ENCODE measurements at places on chromosomes 1 and 21.

DNA sequence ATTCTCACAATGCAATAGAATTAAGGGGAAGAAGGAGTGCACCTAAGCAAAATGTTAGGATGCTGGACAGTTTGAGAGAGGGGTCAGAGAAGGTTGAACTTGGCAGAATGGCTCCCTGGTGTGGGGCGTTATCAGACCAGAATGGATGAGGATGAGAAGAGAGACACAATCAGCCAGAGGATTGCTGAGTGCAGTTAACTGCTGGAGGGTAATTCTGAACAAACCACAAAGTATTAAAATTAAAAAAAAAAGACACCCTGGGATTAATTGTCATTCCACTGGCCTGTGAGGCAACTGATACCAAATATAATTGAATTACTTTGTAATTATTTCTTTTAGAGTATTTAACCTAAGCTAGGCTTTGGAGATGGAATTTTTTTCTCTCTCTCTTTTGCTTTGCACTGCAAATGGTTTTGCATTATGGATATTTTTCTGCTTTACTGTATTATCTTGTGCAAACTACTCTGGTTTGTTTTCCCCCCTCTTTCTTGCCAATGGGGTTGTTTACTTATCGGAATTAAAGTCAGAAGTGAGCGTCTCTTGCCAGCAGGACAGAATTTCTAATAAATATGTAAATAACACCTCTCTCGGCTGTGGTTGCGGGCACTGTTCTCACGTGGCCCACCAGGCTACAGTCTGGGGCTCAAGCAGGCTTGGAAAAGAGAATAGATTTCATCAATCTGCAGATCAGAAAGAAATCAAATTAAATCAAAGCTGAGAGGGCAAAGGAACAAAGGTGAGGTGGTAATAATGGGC lies 572.9 kb upstream of the CAMK1G start:
- DNase-seq, result no peak

DNA sequence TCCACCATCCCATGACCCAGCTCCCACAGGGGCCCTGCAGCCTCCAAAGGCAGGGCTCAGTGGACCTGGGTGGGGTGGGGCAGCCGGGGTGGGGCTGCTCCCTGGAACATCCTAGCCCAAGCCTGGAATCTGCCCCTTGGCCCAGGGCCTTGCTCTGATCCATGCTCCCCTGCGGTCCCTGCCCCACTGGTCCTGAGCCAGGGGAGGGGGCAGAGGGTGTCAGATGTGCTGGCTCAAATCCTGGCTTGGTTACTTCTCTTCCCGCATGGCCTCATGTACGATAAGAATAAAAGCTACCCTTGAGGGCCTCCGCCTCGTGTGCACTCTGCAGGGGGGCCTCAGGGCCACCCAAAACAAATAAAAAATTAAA lies 819 bp downstream of the SLC25A34 start:
- no peak for DNase-seq

- DNase-seq, result no peak
These were observed 184.5 kb upstream of the KAZN start for GRCh38 chr1:14413819-14414490.

DNA sequence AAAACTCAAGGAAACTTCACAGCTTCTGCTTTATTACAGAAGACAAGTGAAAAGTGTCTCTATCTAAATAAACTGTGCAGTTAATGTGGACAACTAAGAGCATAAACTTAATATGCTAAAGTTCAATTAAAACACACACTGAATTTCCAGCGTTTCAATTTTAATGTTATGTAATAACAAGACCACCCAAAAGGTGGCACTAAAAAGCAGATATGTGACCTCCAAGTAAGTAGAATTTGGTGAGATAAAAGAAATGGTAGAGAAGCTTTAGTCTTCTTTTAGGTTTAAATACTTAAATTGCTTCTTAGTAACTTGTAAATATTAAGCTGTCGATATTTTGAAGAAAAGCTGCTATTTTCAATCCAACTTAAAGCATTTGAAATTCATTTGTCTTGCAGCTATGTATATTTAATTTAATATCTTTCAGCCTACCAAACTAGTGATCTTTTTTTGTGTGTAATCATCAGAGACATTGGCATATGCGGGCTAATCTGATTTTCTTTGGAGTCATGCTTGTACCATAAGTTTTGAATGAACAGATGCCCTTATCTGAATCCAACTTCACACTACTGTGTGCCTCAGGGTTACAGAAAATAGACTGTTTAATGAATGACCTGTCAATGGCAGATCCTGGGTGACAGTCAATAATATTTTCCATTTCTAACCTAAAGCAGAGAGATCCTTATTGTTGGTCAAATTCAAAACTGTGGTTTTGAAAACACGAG lies 36.5 kb upstream of the ADAMTS1 start:
- DNase-seq, result peak; percentile 26

GRCh38 chr1:81617308-81617967 lies 183.3 kb upstream of the ADGRL2 start:
- DNase-seq, result peak; percentile 2

DNA sequence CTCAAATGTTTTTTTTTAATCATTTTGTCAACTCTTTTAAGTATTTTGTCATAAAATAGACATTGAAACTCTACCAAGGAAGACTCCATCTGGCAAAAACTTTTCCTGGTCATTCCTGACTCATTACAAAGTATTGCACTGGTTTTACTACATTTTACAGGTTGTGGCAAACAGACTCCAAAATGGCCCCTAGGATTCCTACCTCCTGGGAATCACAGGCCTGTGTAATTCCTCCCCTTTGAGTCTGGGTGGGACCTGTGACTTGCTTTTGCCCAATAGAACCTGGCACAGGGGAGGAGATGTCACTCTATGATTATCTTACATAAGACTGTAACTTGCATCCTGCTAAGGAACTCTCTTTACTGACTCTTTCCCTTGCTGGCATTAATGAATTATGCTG lies 123.6 kb upstream of the KCNJ6 start:
- DNase-seq, result no peak

DNA sequence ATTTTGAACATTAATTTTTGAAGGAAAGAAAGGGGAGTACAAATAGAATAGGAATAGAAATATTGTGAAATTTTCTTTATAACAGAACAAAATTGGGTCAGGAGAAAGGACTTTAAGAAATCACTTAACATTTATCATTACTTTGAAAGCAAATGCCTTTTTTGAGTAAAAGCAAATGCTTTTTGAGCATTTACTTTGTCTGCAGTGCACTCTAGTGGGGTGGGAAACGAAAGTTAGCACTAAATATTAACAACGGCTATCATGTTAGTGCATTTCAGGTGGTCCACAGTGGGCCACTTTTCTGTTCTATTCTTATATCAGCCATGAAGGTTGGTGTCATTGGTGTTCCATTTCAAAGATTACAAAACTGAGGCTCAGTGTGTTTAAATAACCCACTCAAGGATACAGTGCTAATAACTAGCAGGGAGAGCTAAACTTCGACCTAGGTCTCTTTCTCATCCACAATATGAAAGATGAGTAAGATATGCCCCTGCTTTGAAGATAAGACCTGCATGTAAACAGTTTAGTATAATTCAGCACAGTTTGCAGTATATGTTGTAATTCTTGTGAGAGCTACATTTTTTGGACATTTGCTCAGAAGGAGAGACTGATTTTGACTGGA lies 13.4 kb downstream of the LRRC8D start:
- DNase-seq, result no peak

- DNase-seq, result no peak
These were observed 1.1 kb downstream of the CLCN6 start for GRCh38 chr1:11807133-11807532.

DNA sequence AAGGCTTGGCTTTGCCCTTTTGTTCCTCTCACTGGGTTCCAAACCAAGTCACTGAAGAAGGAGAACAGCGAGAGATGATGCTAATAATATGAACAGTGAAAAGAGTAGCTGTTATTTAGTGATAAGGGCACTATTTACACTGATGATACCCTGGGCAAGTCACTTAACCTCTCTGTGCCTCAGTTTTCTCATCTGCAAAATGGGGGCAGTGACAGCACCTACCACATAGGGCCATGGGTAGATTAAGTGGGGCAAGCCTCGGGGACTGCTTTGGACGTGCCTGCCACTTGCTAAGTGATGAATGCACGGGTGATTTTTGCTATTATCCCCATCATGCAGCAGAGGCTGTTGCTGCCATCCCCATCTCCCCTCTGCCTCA lies 9.2 kb downstream of the ATP13A2 start:
- no peak for DNase-seq

DNA sequence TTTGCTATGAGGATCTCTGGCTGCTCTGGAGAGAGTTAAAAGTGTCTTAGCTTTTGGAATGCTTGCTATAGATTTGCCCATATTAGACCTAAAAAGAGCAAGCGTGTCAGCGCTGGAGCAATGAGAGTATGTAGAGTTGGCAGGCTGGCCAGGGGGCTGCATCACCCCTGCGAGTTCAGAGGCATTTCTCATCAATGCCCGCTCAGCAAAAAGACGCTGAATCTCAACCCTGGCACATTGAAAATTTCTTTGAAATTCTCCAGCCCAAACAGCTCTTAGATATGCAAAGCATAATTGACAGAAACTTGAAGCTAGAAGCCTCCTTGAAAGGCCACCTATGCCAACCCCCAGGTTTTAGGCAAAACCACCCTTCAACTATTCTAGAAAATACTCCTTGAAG lies 135.5 kb upstream of the F3 start:
- no peak for DNase-seq

GRCh38 chr1:102833151-102833550 lies 275.2 kb downstream of the COL11A1 start:
- DNase-seq, result no peak

- DNase-seq, result peak; percentile 85
These were observed 9.7 kb downstream of the SMYD3 start for GRCh38 chr1:246497331-246497915.

- peak; percentile 86 for DNase-seq
These were observed 19.9 kb upstream of the PPP1R15B start for GRCh38 chr1:204431310-204432184.

DNA sequence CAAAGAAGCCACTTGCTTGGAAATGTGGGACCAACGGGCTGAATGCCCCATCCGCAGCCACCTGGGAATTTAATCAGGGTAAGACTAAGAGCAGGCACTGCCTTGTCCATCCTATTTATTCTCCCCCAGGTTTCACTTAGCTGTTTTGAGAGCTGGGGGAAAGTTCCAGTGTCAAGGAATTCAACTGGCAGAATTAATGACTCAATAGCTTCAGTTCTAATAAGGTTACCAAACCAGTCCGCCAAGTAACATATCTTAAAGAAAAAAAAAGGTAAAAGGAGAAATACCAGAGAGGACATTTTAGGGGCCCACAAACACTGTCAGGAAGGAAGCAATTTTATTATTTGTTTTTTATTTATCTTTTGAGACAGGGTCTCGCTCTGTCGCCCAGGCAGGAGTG lies 157.6 kb upstream of the SOD1 start:
- no peak for DNase-seq

DNA sequence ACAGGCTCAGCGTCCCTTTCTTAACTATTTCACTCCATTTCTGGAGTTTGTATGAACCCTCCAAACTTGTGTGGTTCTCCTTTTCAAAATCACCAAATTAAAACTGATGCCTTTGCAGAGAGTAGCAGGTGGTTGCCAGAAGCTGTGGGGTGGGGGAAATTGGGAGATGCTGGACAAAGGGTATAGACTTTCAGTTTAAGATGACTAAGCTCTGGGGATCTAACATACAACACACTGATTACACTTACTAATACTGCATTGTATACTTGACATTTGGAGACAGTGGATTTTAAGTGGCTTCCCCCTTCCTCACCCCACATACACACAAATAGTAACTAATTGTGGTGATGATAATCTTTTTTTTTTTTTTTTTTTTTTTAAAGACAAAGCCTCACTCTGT lies 11.1 kb upstream of the SCYL3 start:
- DNase-seq, result no peak

GRCh38 chr1:205477759-205478247 lies 22.0 kb upstream of the BLACAT1 start:
- no peak for DNase-seq

GRCh38 chr1:217027403-217028080 lies 304.3 kb upstream of the ESRRG start:
- DNase-seq, result no peak

DNA sequence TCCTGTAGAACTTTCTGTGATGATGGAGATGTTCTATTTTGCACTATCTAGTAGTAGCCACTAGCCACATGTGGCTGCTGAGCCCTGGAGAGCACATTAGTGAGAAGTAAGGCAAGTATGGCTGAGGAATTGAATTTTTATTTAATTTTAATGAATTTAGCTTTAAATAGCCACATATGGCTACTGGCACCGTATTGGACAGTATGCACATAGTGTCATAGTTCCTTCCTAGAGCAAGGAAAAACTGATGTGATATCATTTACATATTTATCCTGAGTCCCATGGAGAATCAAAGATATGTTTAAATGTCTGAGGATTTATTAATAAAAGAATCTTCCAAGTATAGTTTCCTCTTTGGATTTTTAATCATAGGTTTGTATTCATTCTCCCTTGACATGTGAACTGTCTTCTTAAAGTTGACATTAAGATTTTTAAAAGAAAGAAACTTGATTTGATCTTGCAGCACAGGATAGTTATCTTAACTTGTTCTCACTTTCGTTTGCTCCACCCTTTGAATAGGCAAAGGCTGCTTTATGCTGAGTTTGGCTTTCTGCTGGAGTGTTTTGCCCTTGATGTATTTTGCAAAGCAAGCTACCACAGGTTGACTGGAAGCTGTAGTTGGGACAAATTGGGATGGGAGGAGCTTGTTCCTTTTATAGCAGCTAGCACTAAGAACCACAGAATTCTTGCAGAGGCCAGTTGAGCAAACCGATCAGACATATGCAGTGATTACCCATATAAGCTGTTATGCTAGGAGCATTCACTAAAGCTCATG lies 129.7 kb downstream of the VPS13D start:
- no peak for DNase-seq

DNA sequence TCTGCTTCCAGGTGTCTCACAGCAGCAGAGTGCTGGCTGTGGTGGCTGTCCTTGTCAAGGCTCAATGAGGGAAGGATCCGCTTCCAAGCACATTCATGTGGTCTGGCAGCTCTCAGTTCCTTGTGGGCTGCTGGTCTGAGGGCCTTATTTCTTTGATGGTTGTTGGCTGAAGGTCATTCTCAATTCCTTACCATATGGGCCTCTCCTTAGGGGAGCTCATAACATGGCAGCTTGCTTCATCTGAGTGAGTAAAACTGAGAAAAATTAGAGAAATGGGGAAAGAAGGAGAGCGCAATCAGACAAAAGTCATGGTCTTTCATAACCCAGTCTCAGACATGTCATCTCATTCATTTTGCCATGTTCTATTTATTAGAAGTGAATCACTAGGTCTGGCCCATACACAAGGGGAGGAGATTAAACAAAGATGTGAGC lies 81.7 kb upstream of the TSPAN2 start:
- peak; percentile 23 for DNase-seq

DNA sequence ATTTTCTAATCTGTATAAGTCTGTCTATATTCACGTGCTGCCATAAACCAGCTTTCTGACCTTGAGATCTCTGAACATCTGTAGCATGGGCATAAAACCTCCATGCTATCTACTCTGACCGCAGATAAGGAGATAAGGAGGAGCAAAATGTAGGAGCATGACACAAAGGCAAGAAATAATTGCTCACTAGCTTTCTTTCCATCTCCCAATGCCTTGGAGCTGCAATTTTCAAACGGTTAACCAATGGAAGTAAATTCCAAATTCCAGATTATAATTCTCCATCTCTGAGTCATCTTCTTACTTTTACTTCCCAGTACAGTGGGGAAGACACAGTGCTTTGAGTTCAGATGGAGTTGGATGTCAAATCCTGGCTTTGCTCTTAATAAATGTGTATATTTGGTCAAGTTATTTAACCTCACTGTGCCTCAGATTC lies 41.6 kb downstream of the CD58 start:
- no peak for DNase-seq

GRCh38 chr1:58584082-58584895 lies 7.2 kb upstream of the TACSTD2 start:
- peak; percentile 56 for DNase-seq

- DNase-seq, result no peak
These were observed 282.6 kb downstream of the MRPL39 start for GRCh38 chr21:25324666-25325065.

- DNase-seq, result no peak
These were observed 276.5 kb upstream of the DPYD start for GRCh38 chr1:98197356-98197755.
